Stimulated activated naive CD8-positive, alpha-beta T cell treated with anti-CD3 and anti-CD28 coated beads, Interleukin-15, amount 100 ng/mL, for 72 hours (primary cell): ENCODE measurements at places on chromosomes 6 and 20.

GRCh38 chr20:39800111-39800510 is 838.0 kb downstream of the DHX35 start:
- DNase-seq, result no peak

DNA sequence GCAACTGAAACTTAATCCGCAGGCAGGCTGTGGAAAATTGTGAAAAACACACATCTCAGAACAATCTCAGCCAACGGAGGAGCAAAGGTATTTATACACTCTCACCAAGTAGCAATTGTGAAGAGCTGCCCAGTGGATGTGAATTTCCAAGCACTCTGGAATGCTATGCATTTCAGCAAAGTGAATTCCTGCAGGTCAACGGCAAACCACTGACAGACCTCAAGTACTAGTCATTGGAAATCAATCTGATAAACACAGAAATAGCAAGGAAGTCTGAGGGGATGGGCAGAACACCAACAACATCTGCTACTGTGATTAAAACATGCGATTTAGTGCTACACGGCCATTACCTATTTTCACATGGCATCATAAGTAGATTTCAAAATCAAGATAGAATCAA is 429.1 kb downstream of the HTR1B start:
- no peak for DNase-seq

DNA sequence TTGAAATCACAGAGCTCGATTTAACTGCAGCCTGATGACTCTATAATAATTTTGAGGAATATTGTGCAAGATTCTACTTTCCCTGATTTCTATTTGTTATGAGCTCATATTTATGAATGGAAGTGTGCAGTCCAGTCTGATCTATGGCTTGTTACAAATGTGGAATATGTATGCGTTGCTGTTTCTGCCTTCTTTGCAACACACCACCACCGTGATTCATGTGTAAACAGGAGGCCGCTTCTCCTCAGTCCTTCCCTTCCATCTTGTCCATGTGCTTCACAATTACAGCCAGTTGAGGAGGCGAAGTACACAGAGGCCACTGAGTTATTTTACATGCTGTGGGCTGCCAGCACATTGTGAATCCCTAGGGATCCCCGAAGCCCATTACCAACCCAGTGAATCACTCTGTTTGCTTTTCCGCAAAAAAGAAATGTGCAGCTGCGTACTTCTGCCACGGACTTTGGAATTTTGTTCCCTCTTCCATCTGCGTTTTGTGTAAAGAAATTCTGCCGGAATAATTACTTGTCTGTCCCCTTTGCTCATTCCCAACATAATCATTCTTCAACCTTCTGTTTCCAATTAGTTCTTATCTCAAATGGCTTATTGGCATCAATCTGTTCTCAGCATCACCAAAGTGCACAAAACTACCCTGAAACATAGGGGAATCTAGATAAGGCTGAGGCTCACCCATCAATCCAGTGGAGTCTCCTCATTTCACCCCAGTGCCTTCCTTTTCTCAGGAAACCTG is 551.6 kb upstream of the CITED2 start:
- DNase-seq, result no peak

GRCh38 chr6:129345890-129346289 is 364.1 kb downstream of the ARHGAP18 start:
- no peak for DNase-seq

DNA sequence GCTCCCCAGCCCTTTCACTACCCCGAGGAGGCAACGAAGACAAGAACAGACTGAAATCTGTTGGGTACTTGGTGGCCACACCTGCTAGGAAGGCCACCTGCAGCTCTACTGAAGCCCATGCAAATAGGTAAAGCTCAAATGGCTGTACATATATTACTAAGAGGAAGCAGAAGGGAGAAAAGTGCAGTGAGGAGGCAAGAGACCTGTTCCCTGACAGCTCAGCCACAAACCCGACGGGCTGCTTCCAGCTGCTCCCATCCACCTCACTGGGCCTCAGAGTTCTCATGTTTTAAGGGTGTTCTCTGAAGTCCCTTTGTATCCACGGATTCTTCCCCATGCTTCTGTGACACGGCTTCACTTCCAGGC is 24.6 kb downstream of the TRAM2 start:
- DNase-seq, result no peak

- no peak for DNase-seq
Observed at GRCh38 chr6:81777586-81778268, 25.2 kb upstream of the TENT5A start.
